Hepatic stellate cell (primary cell): ENCODE measurements at places on chromosomes 6 and 20.

DNA sequence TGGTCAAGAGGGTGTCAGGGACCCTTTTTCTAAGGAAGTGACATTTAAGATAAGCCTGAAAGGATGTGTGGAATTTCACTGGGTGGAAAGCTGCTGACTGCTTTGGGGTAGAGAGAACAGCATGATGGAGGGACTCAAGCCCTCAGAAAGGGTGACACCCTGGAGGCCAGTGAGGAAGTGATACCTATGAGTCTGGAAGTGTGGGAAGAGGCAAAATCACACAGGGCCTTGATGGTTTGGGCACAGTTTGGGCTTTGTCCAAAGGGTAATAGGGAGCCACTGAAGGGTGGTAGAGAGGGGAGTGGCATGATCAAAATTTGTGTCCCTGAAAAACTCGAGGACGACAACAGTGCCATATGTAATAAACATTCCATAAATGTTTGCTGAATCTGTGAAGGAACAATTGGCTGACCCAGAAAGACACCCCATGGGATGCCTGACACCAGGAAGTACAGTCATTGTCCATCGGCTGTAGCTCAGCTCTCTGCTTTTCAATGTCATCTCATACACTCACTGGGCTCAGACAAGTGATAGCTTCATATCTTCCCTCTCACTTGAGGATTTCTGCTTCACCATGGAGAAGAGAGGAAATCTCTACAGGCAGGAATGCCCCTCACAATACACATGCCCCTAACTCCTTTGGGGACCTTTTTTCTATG is 21.3 kb downstream of the CASS4 start:
- peak; percentile 59 for DNase-seq

DNA sequence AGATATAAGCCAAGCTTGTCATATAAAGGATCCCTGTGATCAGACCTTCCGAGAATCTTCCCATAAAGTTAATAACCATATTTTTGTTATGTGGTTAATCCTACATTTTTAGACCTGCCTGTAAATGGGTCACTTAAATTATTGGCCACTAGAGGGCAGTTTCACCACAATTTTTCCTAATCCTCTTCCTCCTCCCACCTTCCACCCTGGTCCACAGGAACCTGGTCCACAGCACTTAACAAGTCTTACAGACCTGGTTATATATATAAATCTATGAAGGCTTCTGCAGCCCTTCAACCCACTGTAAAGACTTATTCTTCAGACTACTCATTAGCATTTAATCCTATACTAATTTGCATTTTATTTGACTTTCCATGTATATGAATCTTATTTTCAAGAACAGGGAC is 28.3 kb downstream of the MRS2 start:
- DNase-seq: peak; percentile 51

DNA sequence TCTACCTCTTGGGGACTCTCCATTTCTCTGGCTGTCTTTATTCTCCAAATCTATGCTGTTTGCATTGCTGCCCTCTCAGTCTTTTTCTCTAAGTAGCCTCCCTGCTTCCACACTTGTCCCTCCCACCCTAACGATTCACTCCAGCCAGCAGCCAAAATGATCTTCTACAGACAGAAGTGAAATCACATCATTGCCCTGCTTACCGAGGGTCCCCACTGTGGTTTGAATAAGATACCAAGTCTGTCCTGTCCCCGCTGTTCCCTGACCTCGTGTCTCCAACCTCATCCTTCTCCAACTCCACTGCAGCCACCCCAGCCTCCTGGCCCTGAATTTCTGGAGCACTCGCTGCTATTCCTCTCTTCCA is 11.5 kb upstream of the OCSTAMP start:
- DNase-seq: no peak

DNA sequence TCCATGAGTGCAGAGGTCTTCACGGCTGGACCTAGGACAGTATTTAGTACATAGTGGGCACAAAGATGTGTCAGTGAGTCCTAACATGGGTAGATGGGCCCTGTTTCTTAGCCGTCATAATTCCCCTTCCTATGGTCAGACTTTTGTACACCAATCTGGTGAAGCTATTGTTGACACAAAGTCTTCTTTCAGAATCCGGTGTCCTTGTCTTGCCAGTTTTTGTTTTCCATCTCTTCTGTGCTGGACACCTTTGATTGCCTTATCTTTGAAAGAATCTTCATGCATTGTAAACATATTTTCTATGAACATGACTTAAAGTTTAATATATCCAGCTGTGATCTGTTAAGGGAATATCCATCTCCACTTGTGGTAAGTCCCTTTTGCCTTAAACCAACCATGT is 4.5 kb downstream of the LRRC1 start:
- no peak for DNase-seq

DNA sequence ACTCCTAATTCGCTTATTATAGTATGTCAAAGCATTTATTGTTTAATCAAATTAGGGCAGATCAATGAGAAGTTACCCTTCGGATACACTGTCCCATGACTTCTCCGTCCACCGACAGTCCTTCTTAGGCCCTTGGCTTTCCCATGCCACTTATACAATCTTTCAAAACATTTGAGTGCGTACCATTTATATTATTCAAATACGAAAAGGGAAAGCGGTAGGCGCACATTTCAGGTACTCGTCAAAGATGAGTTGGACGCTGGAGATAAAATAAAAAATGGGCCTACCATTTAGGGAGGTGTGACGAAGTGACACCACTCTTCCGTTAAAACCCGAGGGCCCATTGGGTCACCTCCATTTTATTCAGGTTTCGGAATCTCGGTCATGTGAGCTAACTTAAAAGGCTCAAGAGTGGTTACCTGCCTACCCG is 542 bp upstream of the AFG1L start:
- no peak for DNase-seq

DNA sequence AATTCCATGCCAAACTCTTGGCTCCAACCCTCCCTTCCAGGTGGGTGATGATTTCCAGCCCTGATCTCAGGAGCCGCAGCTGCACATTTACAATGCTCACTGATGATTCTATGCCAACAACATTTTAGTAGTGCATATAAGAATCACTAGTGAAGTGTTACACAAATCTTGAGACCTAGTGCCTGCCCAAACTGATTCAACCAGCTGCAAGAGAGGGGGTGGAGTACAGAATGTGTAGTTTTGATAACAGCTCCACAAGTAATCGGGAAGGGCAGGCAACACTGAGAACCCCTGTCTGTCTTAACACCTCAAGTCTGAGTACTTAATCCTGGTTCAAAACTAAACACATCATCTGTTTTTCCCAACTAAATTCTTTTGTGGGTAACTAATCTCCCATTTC is 91.7 kb downstream of the PRDM1 start:
- DNase-seq: no peak

DNA sequence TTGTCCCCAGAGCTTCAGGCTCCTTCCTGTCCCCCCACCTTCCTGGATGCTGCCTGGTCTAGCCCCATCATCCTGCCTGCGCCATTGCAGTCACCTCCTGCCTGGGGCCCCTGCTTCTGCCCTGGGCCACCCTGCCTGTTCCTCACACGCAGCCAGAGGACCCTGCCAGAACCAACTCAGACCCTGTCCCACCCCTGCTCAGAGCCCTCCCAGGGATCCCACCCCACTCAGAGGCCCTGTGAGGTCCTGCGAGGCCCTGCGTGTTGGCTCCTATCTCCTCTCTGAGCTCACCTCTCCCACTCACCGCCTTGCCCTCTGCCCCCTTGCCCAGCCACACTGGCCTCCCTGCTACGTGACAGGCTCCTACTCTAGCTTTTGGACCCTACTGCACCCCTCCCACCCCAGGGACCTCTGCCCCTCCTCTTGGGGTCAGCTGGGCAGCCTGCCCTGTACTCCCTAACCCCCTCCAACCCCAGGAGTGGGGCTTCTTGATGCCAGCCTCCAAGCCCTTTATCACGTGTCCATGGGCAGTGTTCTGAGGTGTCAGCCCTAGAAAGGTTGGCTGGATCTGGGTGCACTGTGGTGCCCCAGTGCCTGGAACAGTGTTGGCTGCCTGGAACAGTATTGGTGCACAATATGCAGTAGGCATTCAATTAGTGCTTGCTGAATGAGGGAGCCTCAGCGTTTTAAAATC is 68.3 kb downstream of the CEBPB start:
- no peak for DNase-seq

DNA sequence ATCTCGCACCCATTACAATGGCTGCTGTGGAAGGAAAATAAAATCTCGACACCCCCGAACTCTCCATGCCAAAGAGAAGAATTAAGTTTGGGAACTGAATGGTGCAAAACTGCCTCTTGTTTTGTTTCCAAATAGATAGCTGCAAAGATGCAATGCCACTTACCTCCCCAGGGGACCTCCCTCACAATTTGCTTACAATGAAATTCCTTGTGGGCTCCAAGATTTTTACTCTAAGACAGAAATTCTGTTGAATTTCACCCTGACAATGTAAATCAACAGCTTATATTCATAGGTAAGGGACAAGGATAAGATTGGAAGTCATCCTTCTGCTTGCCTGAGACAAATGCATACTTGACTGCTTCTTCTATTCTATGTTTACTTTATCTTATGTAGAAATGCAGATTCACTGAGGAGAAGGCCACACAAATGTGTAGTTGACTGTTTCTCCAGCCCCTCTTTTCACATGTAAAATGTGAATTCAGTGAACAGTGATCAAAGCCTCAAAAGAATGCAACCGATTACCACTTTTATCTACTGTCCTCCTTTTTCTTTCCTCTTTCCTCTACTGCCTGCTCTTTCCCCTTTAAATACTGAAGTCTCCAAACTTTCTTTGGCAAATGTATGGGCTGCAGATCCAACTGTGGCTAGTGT is 36.6 kb downstream of the ADGRF4 start:
- DNase-seq: no peak

DNA sequence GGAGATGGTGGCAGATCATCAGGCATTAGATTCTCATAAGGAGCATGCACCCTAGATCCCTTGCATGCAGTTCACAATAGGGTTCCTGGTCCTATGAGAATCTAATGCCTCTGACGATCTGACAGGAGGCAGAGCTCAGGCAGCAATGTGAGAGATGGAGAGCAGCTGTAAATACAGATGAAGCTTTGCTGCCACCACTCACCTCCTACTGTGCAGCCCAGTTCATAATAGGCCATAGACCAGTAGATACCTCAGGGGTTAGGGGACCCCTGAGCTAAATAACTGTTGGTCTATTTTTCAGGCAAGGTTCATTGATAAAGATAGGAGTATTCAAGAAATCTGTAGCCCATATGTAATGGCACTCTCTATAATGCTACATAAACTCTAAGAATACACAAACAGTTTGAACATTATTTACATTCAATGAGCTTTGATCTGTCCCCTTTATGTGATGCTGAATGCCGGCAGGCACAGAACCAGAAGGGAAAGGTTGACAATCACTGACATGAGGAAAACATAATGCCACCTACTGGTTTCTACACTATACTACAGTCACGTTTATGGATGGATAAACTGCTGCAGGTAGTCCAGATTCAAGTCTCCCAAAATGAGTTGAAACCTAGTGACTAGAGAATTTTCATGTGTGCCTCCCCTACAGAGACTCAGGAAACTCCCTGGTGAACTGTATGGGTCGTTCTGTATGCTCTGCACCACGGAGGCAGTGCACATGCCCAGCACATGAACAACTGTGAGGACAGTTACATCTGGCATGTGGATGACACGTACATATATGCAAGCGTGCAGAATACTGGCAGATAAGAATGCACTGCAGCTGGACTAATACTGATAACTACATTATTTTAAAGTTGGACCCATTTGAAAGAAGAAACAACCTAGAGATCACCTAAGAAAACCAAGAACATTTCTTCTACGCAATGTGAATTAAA is 72.0 kb downstream of the DST start:
- DNase-seq: no peak

GRCh38 chr6:150905769-150906168 is 40.3 kb downstream of the MTHFD1L start:
- no peak for DNase-seq

DNA sequence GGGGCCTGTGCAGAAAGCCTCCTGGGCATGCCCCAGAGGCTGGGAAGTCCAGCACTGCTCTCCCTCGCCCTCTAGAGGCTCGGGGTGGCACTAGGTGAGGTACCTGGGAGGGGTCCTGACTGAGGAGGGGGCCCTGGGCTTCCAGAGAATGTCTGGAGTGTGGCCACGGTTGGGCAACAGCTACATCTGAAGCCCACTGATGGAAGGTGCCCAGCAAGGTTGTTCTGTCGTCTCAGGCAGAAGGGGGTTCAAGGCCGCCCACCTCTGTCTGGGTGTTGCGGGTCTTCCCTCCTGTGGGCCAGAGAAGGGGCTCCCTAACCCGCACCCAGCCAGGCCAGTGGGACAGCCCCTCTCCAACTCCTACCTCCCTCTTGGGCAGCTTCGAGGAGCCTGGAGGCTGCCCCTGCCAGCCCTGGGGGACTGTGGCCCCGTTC is 11.4 kb upstream of the VEGFA start:
- DNase-seq: no peak

- DNase-seq: no peak
Observed at GRCh38 chr6:135852746-135853145, 1.2 kb downstream of the PDE7B start.

- no peak for DNase-seq
Observed at GRCh38 chr6:65259059-65259458, 448.0 kb downstream of the EYS start.

DNA sequence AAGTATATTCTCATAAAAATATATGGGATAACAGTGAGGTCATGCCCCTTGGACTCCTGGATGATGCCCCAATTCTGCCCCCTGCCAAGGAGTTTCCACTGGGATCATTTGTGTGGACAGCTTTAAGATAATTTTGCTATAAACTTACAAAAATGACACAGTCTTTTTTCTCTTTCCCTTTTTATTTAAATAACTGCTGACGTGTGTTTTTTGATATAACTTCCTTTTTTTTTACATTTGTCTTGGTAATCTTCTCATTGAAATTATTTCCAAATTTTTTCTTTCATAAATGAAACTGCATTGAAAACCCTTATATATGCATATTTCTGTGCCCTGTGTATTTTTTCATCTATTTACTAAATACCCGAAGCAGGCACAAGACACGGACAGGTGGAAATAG is 31.3 kb downstream of the CST9L start:
- DNase-seq: no peak

DNA sequence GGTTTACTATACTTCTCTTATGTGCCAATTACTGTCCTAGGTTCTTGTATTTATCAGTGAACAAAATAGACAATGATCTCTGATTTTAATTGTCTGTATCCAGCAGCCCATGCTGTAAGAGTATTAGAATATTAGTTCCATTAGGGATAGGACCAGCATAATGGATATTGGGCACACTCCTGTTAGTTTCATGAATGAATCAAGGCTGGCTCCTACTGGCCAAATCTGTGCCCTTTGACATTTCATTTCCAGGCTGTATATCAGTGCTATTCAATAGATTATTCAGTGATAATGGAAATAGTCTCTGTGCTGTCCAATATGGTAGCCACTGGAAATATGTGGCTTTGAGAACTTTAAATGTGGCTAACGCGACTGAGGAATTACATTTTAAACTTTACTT is 1007.9 kb upstream of the FLRT3 start:
- DNase-seq: no peak

DNA sequence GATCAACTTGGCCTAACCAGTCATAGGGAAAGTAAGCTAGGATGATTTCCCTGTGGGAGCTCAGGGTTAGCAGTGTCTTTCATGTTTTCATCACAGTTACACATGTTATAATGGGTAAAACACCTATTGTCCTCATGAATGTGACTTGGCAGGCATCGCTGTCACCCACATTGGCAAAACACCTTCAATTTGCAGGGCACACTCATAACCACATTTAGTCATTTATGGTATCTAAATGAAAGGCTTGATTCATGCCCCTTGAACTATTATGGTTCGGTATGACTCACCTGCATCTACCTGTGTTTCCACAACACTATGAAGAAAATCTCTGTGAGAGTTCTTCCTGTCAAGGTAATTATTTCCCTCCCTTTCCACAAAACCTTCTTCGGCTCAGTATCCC is 49.2 kb downstream of the FRK start:
- no peak for DNase-seq
